ENCODE measurements at places on chromosomes 1 and 21.

DNA sequence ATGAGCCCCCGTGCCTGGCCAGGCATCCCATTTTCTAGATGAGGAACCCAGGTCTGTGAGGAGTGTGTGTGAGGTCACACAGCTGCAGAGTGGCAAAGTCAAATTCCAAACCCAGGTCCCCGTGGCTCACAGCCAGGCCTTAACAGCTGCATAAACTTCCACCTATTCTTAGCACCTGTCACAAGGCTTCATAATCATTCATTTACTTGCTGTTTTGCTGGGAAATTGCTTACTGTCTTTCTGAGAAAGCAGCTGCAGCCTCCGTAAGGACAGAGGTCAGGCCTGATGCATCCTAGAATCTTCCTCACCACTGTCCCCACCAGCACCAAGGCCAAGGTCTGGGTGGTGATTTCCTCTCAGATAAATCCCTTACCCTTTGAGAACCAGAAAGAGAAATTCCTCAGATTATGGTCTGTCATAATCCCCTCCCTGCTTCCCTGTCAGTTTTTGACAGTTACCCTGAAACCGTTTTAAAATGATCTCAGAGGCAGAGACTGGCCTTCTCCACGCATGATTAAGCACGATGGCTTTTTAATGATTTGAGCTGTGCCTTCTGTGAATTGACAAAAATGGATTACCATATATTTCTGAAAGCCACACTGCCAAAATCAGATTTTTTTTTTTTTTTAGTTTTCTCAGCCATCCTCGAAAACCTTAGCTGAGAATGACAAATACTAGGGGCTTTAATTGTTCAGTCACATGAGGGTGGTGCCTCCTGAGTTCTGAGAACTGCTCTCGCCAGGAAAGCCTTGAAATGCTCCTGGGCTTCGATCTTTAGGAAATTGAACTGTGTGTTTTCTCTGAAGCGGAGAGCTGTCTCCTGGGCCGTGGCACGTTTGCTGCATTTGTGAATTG, 70.0 kb upstream of the SELENON start:
- no peak for DNase-seq

DNA sequence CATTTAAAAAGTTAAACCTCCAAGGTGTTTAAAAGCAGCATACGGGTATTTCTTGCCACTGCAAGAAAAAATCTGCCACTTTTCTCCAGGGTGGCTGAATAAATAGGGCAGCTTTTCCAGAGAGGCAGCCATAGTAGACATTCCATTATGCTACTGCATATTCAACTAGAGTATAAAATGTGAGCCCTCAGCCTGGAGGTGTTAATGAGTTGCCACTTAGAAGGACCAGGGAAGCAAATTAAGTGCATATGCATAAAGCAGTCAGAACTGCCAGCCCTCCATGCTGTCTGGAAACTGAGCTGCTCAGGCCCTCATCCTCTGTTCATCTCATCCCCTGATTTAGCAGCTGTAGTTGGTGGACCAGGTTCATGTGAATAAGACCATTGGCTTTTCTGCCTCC, 99.4 kb downstream of the DIRAS3 start:
- DNase-seq: no peak

GRCh38 chr1:87394982-87395381, 66.3 kb downstream of the LMO4 start:
- no peak for DNase-seq

DNA sequence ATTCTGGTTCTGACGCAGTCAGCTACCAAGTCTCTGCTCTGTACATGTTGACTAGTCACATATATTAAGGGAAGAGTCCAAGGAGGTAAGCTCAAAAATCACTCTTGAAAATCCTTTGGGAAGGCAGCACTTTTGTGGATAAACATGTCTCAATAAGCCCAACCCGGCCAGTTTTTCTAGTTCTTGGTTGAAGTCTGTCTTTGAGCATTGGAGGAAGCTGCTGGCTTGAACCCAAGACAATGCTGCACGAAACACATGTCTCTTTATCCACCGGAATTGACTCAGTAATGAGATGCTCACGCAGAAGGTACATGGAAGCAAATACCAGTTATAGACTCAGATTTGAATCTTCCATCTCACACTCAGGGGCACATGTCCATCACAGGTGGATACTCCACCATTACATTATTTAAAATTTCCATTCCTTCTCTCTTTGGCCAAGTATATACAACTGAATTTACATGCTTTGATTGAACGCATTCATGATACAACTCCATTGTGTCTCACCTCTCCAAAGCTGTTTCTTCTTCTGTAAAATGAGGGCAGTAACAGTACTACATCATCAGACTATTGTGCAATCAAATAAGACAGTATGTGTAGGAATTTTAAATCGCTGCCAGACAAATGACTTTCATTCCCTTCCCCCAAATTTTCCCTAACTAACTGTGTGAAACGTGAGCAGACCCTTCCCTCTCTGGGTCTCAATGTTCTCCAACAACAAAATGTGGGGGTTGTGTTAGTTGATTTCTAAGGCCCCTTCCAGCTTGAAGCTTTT, 9.6 kb upstream of the GUCA2A start:
- no peak for DNase-seq

- DNase-seq: no peak
Observed at GRCh38 chr1:61748566-61748965, 6.3 kb downstream of the PATJ start.

GRCh38 chr21:42346441-42346840, 4.4 kb downstream of the TFF2 start:
- no peak for DNase-seq

- DNase-seq: no peak
Observed at GRCh38 chr21:45330075-45330781, 42.5 kb upstream of the POFUT2 start.
